ENCODE measurements at places on chromosomes 5 and 9.

- no peak for DNase-seq
Measured at GRCh38 chr5:176541338-176542134, 4.3 kb upstream of the RNF44 start.

DNA sequence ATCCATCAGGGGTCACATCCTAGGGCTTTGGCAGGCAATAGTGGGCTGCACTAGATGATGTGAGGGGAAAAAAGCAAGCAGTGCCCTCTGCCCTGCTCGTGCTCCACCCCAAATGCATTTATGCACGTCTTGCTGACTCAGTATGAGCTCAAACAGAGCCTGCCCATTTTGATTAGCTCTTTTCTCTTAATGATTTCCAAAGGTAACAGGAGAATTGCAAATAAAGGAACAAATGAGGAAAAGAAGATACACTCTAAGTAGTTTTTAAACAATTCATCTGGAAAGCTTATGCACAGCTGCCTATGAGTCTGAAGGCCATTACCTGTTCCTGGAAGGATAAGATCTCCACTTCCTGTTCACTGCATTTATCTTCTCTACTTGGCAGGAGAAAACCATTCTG lies 364.2 kb downstream of the TMEM232 start:
- DNase-seq: no peak

GRCh38 chr5:63145167-63145566 lies 566.5 kb downstream of the LRRC70 start:
- DNase-seq: no peak

GRCh38 chr9:2234371-2234893 lies 219.3 kb downstream of the SMARCA2 start:
- no peak for DNase-seq

DNA sequence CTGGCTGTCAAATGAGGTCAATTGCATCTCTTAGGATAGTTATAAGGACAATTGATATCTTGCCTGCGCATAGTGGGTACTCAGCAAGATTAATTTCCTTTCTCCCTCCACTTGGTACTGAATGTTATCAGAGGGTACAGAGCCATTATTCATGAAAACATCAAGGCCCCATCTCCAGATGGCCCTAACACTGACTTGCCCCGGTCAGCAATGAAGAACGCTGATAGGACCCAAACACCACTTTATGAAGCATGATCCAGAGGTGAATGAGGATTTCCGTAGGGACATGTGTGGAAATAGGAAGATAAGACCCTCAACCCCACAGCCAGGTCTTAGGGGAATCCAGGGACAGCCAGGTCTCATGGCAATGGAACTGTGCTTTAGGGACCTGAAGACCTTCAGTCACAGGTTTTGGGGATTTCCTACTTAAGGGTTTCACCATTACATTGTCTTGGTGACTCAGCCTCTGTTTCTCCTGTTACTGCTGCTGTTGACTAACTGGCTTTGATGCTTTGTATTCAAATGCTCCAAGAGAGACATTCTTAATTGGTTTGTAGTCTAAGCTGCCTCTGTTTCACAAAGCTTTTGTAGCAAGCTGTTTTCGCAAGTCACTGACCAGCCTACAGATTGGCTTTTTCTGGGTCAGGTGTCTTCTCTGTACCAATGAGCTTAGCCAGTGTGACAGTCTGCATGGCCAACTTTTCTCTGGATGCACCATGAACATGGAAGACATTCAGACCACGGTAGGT lies 35.3 kb upstream of the IQGAP2 start:
- peak; percentile 4 for DNase-seq

DNA sequence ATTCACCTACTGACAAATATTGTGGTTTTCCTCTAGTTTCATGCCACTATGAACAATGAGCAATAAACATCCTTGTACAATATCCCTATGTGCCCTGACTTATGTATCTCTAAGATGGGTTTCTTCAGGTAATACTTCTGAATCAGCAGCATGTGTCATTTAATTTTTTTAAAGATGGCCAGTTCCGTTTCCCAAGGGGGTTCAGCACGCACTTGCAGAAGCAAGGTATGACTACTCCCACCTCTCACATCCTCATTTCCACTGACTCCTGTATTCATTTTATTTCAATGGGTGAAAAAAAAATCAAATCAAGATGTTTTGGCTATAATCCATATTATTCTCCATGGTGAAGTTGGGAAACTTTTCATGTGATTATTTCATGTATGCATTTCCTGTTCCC lies 14.7 kb upstream of the ADAMTS19 start:
- DNase-seq: no peak

DNA sequence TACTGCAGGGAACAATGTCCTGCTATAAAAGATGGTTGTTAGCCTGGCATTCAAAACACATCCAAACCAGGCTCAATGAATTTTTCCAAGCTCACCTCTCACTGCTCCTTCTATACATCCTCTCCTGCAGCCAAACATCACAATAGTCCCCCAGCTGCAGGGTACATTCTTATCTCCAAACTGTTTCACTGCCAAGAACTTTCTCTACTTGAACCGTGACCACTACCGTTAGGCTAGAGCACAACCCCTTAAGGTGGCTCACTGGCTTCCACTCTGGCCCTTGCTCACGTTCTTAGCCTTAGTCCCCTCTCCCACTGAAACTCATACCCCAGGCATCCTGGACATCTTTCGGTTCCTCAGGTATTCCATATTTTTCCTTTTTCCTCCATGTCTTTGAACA lies 29.0 kb upstream of the ANXA6 start:
- DNase-seq: no peak

- DNase-seq: no peak
Measured at GRCh38 chr9:108913391-108913790, 20.5 kb downstream of the ELP1 start.

All from stimulated activated CD4-positive, alpha-beta T cell treated with anti-CD3 and anti-CD28 coated beads, Interleukin-1b, Interleukin-23, amount 100 ng/mL, for 24 hours (primary cell).